ENCODE measurements at places on chromosomes 4 and X.

- no peak for DNase-seq
Observed at GRCh38 chr4:8770518-8771257, 101.0 kb downstream of the HMX1 start.

DNA sequence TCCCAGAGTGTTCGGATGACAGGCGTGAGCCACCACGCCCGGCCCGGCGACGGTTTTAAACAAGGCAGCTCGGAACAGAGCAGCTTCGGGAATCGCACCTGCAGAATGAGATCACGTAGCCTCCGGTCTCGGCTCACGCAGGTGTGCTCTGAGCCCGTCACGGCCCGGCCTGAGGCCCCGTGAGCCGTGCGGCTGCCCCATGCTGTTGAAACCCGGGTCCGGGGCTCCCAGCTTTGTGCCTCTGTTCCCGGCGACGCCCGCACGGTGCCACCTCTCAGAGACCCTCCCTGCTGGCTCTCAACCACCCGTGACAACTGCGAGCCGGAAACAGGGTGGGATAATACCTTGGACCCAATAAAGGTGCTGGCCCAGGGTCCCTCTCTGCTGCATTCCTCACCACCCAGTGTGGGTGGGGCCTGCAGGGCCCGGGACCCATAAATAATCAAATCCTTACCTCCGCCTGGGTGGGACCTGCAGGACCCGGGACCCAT, 13.4 kb upstream of the PLCXD1 start:
- no peak for DNase-seq

GRCh38 chrX:40095583-40096394, 2.0 kb downstream of the BCOR start:
- DNase-seq = no peak

GRCh38 chr4:88195328-88196012, 37.0 kb upstream of the ABCG2 start:
- DNase-seq = no peak

- no peak for DNase-seq
Observed at GRCh38 chr4:142336251-142336934, 509.7 kb downstream of the INPP4B start.

GRCh38 chr4:163505374-163505773, 10.9 kb downstream of the TMA16 start:
- DNase-seq = no peak

DNA sequence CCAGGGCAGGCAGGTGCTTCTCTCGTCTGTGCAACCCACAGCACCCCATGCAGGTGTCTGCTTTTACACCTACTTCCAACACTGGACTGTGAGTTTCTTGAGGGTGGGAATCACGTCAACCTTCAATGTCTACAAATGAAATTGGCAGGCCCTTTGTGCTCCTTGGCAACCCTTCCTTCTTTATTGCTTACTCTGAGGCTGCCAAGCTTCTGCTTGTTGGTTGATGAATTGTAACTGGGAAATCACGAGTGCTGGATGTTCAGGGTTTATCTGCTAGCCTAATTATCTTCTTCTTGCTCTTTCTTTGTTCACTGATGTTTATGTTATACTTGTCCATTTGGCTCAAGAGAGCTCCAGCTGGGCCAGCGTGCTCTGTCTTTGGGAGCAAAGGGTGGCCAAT, 2.5 kb upstream of the DGAT2L6 start:
- no peak for DNase-seq

DNA sequence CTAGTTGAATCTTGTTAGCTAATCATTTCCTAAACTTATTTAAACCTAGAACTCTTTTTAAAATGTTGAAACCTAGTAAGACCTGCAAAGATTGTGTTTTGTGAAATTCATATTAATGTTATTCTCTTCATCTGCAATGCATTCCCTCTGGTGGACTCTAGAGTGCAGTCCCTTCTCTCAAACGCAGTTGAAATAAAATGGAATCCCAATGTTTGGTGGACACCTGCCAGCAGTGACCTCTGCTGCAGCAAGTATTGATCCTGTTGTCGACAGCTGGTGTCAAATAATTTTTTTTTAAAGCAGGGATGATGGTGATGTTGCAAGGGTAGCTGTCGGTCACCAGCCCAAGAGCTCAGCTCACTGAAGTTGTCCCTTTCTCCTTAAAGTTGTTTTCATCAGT, 492.0 kb downstream of the ZIC3 start:
- no peak for DNase-seq

- DNase-seq = no peak
Observed at GRCh38 chrX:132622130-132622529, 133.3 kb upstream of the MBNL3 start.

DNA sequence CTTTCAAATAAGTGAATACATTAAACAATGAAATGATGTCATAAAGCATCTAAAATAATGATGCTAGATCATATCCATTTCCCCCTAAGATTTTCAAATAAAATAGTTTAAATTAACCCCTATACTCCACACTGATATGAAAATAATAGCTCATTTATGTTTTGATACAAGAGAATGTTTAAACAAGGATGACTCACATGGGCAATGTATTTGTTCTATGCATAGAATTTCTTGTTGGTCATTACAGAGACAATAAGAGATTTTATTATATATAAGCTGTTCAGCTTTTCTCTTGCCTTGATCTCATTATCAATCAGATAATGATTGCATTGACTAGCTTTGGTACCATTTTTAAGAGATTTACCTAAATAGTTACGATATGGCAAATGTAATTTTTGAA, 411.7 kb downstream of the ARHGAP24 start:
- no peak for DNase-seq

- DNase-seq = no peak
Observed at GRCh38 chr4:96486563-96486962, 646.7 kb downstream of the PDHA2 start.

- no peak for DNase-seq
Observed at GRCh38 chr4:140113653-140114052, 40.3 kb downstream of the MAML3 start.

DNA sequence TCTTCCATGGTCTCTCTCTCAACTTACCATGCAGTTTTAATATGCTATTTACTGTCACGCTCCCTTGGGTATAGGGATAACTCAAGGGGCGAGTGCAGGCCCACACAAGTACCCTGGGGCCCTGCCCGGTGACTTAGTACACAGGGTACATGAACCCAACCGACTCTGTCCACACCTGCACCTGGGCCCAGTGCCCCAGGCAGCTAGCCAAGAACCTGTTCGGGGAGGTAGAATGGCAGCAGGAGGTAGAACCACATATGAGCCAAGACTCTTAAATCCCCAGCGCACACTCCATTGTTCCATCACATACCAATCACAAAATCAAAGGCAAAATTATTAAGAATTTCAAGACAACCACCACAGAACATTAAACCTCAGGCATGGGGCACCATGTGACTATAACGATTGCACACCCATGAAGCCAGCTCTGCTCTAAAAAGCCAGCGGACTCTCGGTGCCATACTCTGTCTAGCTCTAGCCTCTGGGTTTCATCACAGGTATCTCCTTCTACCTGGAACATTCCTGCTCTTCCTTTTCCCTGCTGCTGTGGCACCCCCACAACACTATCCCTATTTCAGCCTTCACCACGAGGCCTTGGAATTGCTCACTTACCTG, 14.6 kb downstream of the PHF8 start:
- DNase-seq = no peak

GRCh38 chr4:174133551-174133950, 149.9 kb downstream of the FBXO8 start:
- no peak for DNase-seq

- DNase-seq = no peak
Observed at GRCh38 chrX:14916017-14916674, 42.9 kb downstream of the MOSPD2 start.

GRCh38 chr4:6011686-6012085, 6.5 kb downstream of the C4orf50 start:
- DNase-seq = no peak

GRCh38 chr4:77636902-77637301, 31.3 kb downstream of the CXCL13 start:
- no peak for DNase-seq

GRCh38 chrX:153477901-153478300, 7.5 kb upstream of the HAUS7 start:
- no peak for DNase-seq

GRCh38 chr4:128528793-128529553, 241.4 kb upstream of the PGRMC2 start:
- DNase-seq = no peak

GRCh38 chr4:7584606-7585159, 150.0 kb upstream of the PSAPL1 start:
- no peak for DNase-seq

DNA sequence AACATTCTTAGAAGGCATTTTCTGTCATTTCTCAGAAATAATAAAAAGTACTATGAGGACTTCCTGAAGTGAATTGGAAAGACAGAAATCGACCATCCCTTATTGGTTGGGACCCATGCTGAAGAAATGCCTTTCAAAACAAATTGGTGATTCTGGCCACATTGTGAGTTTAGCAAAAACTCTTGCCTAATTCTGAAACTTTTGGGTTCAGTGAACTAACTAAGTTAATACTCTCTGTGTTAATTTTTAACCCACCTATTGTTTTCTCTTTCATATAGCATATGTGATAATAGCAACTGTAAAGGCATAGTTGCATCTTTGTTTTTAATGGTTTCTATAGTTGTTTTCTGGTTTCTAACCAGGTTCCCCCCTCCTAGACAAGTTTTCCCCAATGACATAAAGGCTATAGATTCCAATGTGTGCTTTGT, 129.3 kb upstream of the FAT1 start:
- DNase-seq = no peak

GRCh38 chr4:19497705-19498104, 754.0 kb upstream of the SLIT2 start:
- DNase-seq = no peak

DNA sequence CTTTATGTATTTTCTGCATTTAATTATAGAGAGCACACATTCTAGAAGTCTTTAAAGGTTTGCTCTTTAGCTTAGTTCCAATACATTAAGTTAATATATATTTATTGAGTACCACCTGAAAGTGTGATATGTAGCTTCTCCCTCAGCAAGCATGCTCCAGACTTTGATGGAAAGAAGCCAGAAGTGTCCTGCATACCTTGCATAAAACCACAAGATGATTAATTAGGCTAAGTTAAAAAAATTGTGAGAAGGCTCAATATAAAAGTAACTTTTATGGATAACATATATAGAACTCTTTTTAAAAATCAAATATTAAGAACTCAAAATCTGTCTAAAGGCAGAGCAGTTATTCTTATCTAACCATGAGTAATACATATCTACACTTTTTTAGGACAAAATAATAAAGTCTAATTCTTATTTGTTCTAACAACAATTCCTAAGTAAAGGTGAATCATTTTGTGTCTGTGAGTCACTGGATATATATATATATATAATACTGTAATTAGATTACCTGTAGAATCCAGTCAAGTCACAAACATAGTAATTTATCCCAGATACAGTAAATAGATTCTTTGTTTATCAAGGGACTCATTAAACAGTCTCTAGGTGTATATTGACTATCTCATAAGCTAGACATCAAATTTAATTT, 51.2 kb downstream of the INTS12 start:
- DNase-seq = no peak

All from D721Med (cell line).